Neuronal stem cell (in vitro differentiated cells): ENCODE measurements at places on chromosomes 7 and 10.

GRCh38 chr10:48744587-48744986 lies 59.9 kb downstream of the WDFY4 start:
- DNase-seq = no peak

GRCh38 chr10:51886438-51887068 lies 187.2 kb upstream of the CSTF2T start:
- no peak for DNase-seq

GRCh38 chr10:63093227-63093626 lies 39.9 kb upstream of the NRBF2 start:
- DNase-seq = no peak

GRCh38 chr10:91643700-91644099 lies 10.8 kb upstream of the PPP1R3C start:
- no peak for DNase-seq

DNA sequence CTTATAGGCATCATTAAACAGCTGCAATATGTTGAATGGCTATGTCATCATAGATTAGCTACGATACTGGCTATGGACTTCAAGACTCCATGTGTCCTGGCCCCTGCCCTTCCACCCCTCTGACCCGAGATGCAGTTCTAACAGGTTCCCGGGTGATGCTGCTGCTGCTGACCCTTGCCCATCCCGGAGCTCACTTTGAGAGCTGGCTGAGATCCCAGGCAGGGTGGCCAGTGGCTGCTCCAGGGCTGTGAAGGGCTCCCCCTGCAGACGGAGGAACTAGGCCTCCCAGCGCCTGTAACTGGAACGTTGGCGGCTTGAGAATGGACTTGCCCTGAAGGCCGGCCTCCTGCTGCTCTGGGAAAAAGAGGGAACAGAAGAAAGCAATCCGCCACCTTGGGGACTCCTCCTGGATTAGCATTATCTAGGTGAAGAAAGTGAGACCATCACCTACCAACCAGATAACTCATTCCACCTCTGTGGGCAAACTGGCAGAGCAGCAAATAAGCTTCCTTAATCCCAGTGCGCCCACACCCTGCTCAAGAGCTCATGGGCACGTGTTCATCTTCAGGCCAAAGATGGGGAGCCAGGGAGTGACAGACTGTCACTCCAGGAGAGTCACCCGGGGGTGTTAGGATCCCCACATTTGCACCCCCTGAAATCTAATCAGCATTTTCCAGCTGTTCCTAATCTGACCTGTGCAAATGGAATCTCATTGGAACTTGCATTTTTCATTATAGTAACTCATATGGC lies 56.8 kb downstream of the PARP12 start:
- DNase-seq = peak; percentile 20

- no peak for DNase-seq
Observed at GRCh38 chr10:43237128-43237527, 29.7 kb downstream of the RASGEF1A start.

DNA sequence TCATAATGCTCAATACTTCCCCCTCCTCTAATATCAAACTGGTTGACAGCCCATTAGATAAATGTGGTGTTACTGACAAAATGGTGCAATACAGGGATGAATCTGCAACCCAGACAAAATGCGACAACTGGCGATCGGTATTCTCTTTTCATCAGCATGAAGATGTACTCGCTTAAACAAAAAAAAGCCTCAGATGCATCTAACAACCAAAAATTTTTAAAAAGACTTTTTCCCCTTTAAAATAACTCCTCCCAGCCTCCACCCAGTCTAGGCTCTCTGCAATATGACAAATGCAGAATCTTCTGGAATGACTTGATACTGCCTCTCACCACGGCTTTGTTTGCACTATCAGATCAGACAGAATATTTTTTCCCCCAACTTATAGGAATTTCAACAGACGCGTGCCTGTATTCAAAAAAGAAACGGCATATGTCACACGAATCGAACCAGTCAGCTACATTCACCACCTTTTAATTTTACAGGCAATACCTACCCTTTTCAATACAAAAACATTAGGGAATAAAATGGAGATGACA lies 1.2 kb downstream of the YWHAG start:
- DNase-seq = no peak

DNA sequence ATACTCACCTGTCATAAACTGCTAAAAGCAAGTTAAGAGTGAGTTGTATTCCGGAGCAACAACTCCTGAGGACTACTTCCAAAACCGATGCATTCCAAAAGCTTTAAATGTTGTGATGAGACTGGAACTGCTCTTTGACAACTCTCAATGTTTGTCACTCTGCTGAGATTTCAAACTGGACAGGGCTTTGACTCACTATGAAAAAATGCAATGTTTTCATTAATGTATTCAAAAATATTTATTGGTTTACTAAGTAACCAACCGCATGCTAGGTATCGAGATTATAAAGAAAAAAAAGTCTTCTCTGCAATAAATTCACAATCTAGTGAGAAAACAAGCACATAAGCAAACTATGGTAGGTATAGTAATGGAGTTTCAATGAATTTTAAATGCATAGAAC lies 107.9 kb upstream of the GNAI1 start:
- no peak for DNase-seq

DNA sequence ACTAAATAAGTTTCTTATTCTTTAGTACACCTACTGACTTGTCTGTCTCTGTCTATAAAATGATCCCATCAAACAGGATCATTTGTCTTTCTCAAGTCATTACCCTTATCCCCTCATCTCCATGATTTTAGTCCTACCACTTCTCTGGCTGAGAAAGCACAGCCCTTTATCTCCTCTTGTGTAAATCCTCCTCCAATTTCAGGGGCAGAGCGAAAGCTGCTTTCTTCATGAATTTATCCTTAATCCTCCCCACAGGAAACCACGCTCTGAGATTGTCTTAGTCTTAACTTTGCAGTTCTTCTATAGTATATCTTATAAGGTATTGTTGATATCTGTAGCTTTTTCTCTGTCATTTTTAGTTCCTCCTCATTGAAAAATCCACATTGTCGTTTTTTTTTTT lies 239.7 kb upstream of the PLXDC2 start:
- no peak for DNase-seq

GRCh38 chr7:153524070-153524601 lies 528.1 kb upstream of the DPP6 start:
- peak; percentile 37 for DNase-seq

DNA sequence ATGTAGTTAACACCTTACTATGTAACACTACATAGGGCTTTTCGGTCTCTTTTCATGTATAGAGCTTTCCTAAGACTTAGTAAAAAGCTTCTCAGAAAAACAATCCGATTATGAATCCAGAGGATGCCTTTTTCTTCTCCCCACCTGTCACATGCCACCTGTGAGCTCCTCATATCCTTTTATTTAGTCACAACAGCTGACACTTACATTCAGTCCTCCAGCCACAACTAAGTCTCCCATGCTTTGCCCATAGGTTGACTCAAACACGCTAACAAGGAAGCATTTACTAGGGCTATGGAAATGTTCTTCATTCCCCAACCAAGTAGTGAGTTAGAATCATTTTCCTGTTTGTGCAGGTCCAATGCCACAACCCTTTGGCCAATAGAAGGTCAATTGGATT lies 7.9 kb downstream of the ENO4 start:
- DNase-seq = no peak

DNA sequence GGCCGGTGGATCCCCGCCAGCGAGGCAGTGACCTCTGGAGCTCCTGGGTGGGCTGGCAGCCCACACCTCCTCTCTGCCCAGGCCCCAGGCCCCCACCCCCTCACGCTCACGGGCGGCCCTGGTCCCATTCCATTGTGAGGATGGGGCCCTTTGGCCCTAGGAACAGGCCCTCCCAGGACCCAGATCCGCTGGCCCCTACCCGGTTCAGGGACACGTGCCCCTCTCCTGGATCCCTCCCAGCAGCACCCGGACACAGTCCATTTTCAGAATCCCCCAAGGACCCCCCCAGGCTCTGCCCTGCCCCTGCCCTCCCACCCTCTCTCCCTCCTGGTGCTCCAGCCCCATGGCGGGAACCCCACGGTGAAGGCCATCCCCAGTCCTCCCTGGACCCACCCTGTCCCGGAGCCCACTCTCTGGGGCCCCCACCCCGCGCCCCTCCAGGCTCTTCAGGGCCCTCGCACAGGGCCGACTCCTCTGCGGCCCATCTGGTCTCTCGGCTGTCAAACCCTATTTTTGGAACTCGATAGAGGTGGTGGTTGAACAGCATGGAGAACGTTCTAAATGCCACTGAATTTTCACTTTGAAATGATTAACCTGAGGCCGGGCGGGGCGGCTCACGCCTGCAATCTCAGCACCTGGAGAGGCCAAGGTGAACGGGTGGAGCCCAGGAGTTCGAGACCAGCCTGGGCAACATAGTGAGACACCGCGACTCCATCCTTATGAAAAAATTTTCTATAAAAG lies 8.1 kb downstream of the ADAP1 start:
- DNase-seq = no peak

GRCh38 chr10:6200734-6201515 lies 1.8 kb upstream of the PFKFB3 start:
- peak; percentile 24 for DNase-seq

DNA sequence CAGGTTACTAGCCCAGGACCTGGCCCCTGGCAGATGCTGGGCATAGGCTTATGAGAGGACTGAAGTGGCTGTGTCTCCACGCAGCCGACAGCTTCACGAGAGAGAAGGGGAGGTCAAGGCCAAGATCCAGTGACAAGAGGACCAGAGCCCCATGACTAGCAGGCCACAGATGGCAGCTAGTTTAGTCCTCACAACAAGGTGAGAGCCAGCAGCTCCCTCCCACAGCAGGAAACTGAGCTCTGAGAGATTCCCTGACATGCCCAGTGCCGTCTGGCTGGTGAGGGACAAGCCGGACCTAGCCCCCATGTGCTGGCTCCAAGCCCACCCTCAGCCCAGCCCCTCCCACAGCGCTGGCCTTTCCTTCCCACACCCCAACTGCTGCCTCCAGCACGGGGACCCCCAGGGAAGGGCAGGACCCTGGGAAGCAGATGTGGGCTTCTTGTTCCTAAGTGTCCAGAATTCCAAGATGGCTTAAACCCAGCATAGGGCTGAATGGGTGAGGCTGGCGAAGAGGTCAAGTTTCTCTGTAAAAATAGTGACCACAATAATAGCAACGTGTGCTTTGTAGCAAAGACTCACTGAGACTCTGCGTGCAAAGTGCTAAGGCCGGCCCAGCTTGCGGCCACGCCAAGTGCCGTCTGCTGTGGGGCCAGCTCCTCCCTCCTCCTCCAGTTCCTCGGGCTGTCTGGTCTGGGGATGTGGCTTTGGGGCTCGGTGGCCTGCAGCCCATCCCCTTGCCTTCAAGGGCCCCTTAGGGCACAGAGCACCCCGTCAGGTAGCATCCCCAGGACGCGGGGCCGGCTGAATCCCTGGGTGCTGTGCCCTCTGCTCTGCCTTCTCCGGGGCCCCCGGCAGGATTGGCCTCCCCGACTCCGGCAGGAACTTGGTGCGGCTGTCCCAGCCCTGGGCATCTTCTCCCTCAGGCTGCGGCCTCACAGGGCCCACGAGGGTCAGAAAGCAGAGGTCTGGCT lies 7.8 kb upstream of the FAM20C start:
- DNase-seq = no peak

- DNase-seq = no peak
Observed at GRCh38 chr7:40569326-40569725, 434.5 kb downstream of the SUGCT start.

DNA sequence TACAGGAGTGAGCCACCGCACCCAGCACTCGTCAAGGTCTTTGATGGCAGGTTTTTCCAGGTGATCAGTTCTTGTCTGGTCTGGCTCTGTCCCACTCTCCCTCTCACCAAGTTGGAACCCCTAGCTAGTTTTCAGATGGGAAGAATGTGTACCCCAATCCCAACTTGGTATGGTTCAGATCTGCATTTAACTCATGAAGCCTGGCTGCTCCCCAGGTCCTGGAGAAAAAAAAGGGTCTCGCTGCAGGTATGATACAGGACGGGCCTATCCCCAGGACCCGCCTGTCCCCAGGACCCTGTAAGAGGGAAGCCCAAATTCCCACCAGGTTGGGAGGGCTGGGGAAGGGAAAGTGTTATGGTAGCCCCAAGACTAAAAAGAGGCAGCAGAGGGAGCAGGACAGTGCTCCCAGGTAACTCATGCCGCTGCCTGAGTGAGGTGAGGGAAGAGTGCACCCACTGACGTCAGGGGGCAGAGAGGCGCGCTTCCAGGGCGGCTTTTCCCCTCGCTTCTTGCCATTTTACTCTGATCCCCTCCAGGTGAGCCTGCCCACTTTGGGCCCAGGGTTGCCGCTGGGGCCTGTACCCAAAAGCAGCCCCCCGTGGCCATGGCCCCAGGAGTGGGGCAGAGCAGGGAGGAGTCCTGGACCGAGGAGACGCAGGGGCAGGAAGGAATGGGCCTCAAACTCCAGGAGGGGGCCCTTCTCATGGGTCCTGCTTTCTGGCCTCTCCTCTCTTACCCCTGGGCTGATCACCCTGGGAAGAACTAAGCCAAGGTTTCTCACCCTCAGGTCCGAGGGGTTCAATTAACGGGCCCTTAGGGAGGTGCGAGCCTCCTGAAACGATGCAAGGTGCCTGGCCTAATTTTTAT lies 36.4 kb upstream of the SRRM3 start:
- DNase-seq = no peak

- DNase-seq = no peak
Observed at GRCh38 chr7:32660936-32661335, 165.6 kb downstream of the AVL9 start.

DNA sequence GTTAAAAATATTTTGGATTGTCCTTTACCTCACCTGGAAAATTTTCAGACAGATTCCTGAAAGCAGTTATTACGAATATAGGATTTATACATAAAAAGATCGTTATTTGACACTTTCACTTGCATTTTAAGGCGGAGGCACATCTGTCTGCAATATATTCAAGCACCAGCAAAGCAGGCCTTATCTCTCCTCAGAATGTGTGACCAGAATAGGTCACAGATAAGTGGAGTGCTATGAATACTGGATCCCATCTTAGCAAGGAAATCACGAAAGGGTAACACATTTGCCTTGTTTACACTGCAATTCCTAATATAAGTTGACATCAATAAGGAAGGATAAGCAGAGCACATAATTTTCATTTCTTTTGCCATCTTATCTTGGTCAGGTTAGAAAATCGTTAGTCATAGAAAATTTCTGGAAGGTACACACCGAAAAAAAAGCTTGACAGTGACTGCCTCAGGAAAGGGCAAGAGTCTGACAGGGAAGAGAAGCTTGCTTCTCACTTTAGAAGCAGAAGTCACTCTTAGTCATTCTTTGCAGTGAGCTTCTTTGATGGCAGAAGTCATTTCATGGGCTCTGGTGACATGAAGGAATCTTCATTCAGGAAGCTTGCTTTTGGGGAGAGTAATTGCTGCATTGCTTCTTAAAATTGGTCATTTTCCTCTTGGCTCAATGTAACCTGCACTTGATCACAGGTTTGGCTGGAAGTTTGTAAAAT lies 98.1 kb upstream of the STK17A start:
- DNase-seq = no peak

DNA sequence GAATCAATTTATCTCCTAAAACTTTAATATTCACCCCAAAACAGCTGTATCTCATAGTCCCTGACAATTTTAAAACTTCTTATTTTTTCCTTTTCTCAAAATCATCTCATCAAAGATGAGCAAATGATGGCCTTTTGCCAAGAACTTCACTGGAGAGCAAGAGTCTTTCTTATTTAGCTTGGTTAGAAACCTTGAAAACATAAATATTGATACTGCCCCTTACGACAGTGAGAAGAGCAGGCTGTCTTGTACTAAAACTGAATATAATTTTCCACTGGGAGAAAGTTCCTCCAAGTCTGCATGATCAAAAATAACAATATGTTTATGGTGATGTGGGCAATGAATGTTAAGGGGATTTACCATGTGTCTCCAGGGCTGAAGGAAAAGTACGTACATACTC lies 109.0 kb downstream of the COL28A1 start:
- DNase-seq = no peak
